ENCODE measurements at places on chromosomes 3 and 15. TPM values are rescaled to one million over a fixed set of nuclear protein-coding genes. Genes with fewer than 3 reads are reported as not detected.

GRCh38 chr3:143826296-143826695, 22.0 kb downstream of the SLC9A9 start:
- no peaks in the 10 kb centered on the region for H3K27me3 ChIP-seq
- no peak overlapping the region for H3K27ac ChIP-seq
- H3K4me3 ChIP-seq: no peak overlapping the region
- H3K4me1 ChIP-seq: peaks cover 36% of the 10 kb centered on the region

DNA sequence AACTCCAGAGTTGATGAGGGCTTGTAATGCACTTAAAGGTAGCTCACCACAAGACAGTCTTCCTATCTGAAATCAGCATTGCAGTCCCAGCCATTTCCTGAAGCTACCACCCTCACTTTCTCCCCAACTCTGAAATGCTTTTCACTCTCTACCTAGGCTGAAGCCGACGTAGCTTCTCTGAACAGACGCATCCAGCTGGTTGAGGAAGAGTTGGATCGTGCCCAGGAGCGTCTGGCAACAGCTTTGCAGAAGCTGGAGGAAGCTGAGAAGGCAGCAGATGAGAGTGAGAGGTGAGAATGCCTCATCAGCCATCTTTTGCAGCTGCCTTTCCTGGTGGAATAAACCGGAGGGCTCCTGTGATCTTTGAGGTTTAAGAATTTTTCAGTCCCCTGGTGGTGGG, 14.3 kb downstream of the TPM1 start:
- peaks cover 4% of the 10 kb centered on the region for H3K27me3 ChIP-seq
- no peak for DNase-seq
- no peaks in the 10 kb centered on the region for H3K36me3 ChIP-seq
- peaks cover 3% of the 10 kb centered on the region for H3K4me1 ChIP-seq

GRCh38 chr15:70212286-70212962, 114.7 kb upstream of the TLE3 start:
- H3K36me3 ChIP-seq: no peaks in the 10 kb centered on the region
- H3K27me3 ChIP-seq: peaks cover 9% of the 10 kb centered on the region
- no peaks in the 10 kb centered on the region for H3K4me1 ChIP-seq
- H3K4me3 ChIP-seq: no peak overlapping the region
- no peak for DNase-seq

DNA sequence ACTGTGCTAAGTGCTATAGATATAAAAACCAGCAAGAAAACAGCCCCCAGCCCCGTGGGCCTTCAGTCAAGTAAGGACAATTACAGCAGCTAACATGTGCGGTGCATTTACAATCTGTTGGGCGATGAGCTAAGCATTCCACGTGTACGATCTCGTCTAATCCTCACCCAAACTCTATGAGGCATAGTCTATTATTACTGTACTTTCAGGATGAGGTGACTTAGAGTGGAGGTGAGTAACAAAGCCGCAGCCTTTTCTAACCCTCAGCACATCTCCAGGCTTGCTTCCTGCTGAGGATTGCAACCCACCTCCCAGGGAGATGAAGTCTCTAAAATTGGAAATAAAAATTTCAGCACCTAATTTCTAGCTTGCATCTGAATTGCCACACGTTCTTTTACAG, 53.2 kb upstream of the MCF2L2 start:
- no peak overlapping the region for H3K4me3 ChIP-seq
- H3K27me3 ChIP-seq: no peaks in the 10 kb centered on the region
- no peak for DNase-seq
- H3K4me1 ChIP-seq: peaks cover 6% of the 10 kb centered on the region
- no peaks in the 10 kb centered on the region for H3K36me3 ChIP-seq

- H3K27me3 ChIP-seq: peaks cover 41% of the 10 kb centered on the region
- DNase-seq: no peak
- H3K36me3 ChIP-seq: no peaks in the 10 kb centered on the region
- no peak overlapping the region for H3K27ac ChIP-seq
Measured at GRCh38 chr3:169244119-169244864, 419.2 kb downstream of the MECOM start.

GRCh38 chr15:30043211-30043655, 39.5 kb upstream of the GOLGA8J start:
- no peak for DNase-seq
- no peaks in the 10 kb centered on the region for H3K27me3 ChIP-seq
- no peak overlapping the region for H3K4me3 ChIP-seq
- no peaks in the 10 kb centered on the region for H3K36me3 ChIP-seq
- H3K4me1 ChIP-seq: no peaks in the 10 kb centered on the region

DNA sequence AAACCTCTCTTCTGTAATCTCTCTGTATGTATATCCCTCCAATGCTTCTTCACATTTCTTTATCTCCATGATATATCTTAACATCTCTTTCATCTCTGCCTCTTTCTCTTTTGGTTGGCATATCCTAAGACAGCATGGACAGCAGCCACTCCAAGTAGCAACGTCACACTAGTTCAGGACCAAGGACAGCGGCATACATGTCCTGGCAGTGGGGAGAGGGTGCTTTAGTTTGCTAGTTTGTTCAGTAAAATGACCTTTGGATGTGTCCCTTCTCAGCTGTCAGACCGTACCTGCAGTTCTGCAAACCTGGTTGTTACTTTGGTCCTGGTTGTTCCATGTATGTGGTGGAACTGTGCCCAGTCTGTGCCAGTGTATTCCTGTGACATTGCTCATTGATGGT, 225.6 kb upstream of the ROPN1 start:
- no peaks in the 10 kb centered on the region for H3K36me3 ChIP-seq
- H3K4me3 ChIP-seq: no peak overlapping the region
- no peaks in the 10 kb centered on the region for H3K27me3 ChIP-seq
- peak; percentile 19 for DNase-seq

DNA sequence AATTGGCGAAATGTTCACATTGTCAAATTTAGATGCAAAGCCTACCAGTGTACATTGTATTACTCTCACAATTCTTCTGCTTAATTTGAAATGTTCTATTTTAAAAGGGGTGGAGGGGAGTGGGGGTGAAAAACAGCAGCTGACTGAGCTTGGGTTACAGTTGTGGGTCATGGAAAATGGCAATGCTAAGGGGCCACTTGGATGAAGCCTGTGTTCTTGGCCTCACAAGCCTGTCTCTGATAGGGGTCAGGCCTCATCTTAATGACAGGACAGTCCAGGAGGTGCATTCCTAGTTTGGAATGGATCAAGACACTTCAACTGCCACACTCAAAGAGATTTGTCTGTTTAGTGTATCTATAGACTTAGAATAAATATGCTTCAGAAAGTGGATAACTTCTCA, 158.2 kb downstream of the TNIK start:
- peaks cover 60% of the 10 kb centered on the region for H3K36me3 ChIP-seq
- no peak overlapping the region for H3K4me3 ChIP-seq
- no peak for DNase-seq
- H3K27ac ChIP-seq: no peak overlapping the region
- H3K4me1 ChIP-seq: peaks cover 21% of the 10 kb centered on the region

GRCh38 chr3:42130329-42131070, 39.3 kb downstream of the TRAK1 start:
- no peaks in the 10 kb centered on the region for H3K4me1 ChIP-seq
- no peak for DNase-seq
- no peak overlapping the region for H3K4me3 ChIP-seq
- H3K27me3 ChIP-seq: no peaks in the 10 kb centered on the region
- peaks cover 18% of the 10 kb centered on the region for H3K36me3 ChIP-seq
- no peak overlapping the region for H3K27ac ChIP-seq

DNA sequence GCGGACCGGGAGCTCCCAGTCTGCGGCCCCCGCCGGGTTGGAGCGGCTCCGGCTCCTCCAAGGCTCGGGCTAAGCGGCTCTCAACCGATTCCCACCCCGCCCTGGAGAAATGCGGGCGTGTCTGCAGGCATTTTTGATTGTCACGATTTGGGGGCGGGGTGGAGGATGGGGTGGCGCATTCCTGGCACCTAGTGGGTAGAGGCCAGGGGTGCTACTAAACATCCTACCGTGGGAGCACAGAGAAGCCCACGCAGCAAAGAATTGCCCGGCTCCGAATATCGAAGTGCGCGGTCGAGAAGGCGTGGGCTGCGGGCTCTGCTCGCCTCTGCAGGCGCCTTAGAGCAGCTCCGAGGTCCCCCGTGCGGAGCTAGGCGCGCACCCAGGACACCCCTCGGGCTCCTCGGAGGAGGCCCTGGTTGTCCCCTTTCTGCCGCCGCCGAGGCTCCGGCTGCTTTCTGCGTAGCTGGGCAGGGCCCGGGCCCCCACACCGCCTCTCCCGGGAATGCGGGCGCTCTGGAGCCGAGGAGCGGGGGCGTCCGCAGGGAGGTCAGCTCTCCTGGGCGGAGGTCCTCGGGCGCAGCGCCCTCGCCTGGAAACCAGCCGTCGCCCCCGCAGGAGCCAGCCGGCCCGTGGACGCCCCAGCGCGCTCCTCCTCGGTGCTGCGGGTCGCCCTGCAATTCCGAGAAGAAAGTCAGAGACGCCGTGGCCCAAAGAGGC, 16.5 kb upstream of the LAMP3 start:
- peak overlapping the region; percentile 79 for H3K4me3 ChIP-seq
- H3K36me3 ChIP-seq: no peaks in the 10 kb centered on the region
- no peak for DNase-seq
- H3K4me1 ChIP-seq: peaks cover 11% of the 10 kb centered on the region
- peaks cover 35% of the 10 kb centered on the region for H3K27me3 ChIP-seq

DNA sequence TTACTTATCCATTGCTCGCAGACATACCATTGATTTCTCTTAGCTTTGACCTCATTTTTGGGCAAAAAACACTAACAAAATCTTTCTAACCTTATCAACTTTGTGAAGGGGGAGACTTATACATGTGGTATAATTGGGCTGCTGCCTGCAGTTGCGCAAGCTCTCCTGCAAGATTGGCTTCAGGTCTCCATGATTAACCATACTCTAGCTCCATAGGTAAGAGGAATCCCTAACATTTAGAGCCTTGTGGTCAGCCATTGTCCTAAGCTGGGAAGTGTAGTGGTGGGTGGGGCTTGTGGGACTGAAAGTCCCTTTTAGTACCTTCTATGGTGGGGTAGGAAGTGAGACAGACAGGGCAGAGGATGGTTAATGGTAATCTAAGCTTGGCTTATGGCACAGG, 179.6 kb upstream of the THRB start:
- H3K4me3 ChIP-seq: no peak overlapping the region
- no peak overlapping the region for H3K27ac ChIP-seq
- no peak for DNase-seq

DNA sequence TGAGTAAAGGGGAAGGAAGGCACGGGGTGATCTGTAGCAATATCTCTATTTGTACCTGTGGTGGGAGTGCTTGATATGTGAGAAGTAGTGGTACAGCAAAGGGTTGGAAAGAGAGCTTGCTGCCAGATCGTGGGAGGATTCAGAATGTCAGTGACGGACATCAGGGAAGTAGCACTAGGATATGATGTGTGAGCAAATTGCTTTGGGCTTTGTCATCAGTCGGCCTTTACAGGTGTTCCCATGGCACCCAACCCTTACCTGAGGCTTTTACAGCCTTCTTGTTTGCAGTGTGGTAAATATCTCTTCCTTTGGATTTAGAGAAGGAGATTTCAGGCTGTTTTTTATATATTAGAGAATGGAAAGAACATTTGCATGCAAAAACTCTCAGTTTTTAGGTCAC, 29.8 kb downstream of the IL1RAP start:
- H3K27ac ChIP-seq: no peak overlapping the region
- peaks cover 37% of the 10 kb centered on the region for H3K36me3 ChIP-seq
- H3K27me3 ChIP-seq: no peaks in the 10 kb centered on the region
- H3K4me1 ChIP-seq: peaks cover 31% of the 10 kb centered on the region
- no peak overlapping the region for H3K4me3 ChIP-seq

DNA sequence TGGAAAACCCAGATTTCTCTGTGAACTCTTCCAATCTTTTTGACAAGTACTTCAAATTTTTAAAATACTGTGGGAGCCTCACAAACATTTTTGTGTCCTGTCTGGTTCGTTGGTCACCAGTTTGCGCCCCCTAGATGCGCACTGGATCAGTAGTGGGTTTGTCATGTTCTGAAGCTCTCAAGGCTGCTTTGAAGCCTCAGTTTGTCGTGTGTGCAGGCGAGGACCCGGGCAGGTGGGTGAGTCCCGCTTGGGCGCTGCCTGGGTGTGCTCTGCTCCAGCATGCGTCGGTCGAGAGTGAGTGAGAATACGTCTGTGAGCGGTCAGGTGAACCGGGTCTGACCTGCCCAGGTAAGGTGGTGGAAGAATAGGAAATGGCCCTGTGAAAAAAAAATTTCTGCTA, 17.3 kb upstream of the AEN start:
- peaks cover 7% of the 10 kb centered on the region for H3K4me1 ChIP-seq
- no peaks in the 10 kb centered on the region for H3K36me3 ChIP-seq
- no peak overlapping the region for H3K27ac ChIP-seq

GRCh38 chr3:157581371-157581770, 78.2 kb upstream of the VEPH1 start:
- no peak for DNase-seq
- H3K36me3 ChIP-seq: no peaks in the 10 kb centered on the region
- H3K27me3 ChIP-seq: peaks cover 2% of the 10 kb centered on the region
- no peaks in the 10 kb centered on the region for H3K4me1 ChIP-seq
- H3K4me3 ChIP-seq: no peak overlapping the region
- H3K27ac ChIP-seq: no peak overlapping the region

DNA sequence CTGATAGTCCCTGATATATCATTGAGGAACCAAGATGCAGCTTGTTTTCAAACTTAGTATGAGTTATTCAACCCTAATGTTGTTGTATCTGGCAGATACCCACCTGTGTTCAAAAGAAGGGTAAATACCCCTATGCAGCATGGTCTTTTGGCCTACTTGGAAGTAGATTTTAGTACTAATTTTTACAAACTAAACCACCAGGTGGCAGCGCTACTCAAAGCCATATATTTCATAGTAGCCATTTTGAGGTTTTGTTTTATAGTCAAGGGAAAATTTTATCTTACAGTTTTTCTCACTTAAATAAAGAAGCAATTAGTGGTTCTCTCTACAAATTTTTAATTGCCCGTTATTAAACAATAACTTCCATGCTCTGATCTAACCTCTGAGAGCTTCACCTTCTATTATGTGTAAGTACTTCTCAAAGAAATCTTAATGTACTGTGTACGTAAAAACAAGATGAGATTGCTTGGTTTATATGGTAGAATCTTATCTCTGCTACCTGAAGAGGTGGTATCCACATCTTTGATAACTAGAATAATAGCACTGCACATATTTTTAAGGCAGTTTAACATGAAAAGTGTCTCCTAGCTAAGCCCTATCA, 31.5 kb upstream of the MLF1 start:
- peaks cover 3% of the 10 kb centered on the region for H3K36me3 ChIP-seq
- H3K4me3 ChIP-seq: no peak overlapping the region
- H3K27me3 ChIP-seq: no peaks in the 10 kb centered on the region
- no peaks in the 10 kb centered on the region for H3K4me1 ChIP-seq
- no peak overlapping the region for H3K27ac ChIP-seq

GRCh38 chr15:101410612-101411011, 78.9 kb downstream of the PCSK6 start:
- no peak overlapping the region for H3K27ac ChIP-seq
- peaks cover 14% of the 10 kb centered on the region for H3K27me3 ChIP-seq
- H3K4me3 ChIP-seq: no peak overlapping the region
- no peaks in the 10 kb centered on the region for H3K36me3 ChIP-seq
- peaks cover 3% of the 10 kb centered on the region for H3K4me1 ChIP-seq
- no peak for DNase-seq

- no peak overlapping the region for H3K27ac ChIP-seq
- peaks cover 25% of the 10 kb centered on the region for H3K36me3 ChIP-seq
- DNase-seq: no peak
- H3K4me1 ChIP-seq: peaks cover 16% of the 10 kb centered on the region
Measured at GRCh38 chr3:191361456-191361855, 31.1 kb upstream of the UTS2B start.

GRCh38 chr3:188220988-188221818, 67.2 kb downstream of the LPP start:
- H3K36me3 ChIP-seq: peaks cover 39% of the 10 kb centered on the region
- H3K27me3 ChIP-seq: no peaks in the 10 kb centered on the region

Gene GPR176
- 0.53 TPM for total RNA-seq

Gene GABRR3
- not detected for total RNA-seq

Gene MAP6D1
- 2.9 TPM for total RNA-seq

Gene CATSPER2
- total RNA-seq: 9.8 TPM

Gene SMAD6
- total RNA-seq: 0.43 TPM

Gene GRK7
- total RNA-seq: not detected

Gene MOBP
- 0.14 TPM for total RNA-seq

Gene PLA1A
- total RNA-seq: not detected

Gene LMCD1
- total RNA-seq: 4.4 TPM

Measured in activated T-helper 2 cell treated with anti-CD3 and anti-CD28 coated beads, Interferon-gamma antibody, Interleukin-2, Interleukin-4, amounts not matched to agents 10 μg/mL and 5 μg/mL and 100 μg/mL, durations not matched to agents 14 hours and 24 hours and 36 hours (primary cell).